ENCODE measurements at places on chromosomes 3 and 15.

GRCh38 chr15:88257311-88258092 lies 963 bp upstream of the NTRK3 start:
- DNase-seq, result no peak

DNA sequence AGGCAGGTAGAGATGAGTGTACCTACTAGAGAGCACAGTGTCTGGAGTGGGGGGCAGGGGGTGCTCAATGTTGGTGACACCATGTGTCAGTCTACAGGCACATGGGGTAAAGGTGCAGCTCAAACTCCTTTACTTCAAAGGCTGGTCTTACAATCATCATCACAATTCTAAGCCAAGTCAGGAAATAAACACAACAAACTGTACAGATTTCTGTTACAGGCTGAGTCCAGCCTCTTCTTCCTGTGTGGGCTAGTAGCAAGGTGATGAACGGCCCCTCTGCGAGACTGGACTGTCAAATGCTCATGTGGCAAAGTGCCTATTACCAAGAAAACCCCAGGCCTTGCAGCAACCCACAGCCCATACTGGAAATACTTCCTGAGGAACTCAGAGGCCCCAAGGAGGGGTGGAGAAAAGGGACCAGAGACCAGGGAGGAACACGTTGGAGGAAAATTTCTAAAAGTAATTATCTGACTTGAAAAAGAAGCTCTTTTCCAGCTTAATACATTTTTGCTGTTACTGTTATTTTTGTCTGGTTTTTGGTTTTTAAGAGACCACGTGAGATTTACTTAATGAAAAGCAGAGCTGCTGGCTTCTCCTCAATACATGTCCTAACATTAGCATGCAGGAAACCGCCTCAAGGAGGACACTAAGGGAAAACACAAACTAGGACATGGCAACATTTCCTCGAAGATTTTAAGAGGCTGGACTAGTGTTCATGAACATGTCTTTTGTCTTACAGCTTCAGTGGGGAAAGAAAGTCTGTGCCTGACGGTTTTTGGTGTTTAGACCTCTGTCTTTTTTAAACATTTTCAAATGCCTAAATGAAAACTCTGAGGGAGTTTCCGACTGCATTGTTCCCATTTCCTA lies 29.5 kb downstream of the TBC1D2B start:
- DNase-seq, result no peak

DNA sequence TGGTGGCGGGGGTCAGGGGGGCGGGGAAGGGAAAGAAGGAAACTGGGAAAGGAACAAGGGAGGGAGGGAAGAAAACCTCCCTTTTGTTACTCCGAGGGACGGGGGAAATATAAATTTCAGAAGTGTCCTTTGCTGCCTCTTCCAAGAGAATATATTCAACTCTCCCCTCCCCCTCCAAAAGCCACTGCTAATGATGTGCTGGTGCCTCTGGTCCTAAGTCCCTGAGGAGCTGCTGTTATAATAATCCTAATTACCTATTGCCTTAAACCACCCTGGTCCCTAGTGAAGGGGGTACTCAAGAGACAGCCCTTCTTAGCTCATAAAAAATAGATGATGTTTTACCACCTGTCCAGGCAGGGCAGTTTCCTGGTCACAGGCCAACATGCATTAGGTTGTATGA lies 118.3 kb upstream of the TRIM42 start:
- DNase-seq, result no peak

DNA sequence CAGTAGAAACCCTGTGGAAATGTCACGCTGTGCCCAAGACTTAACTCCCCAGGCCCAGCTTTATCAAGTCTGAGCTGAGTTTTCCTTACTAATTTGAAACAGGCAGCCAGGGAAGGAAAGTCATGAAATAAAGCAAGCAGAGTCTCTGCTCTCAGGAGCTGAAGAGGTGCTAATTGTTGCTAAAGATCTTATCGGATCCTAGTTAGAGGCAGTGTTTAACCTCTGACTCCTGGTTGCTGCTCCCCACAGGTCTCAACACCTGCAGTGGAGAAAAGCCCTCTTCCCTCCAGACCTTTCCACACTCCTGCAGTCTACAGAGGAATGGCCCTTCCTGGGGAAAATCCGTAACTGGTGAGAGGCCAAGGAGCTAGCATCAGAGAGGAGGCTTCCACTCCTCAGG lies 628.2 kb downstream of the NTRK3 start:
- DNase-seq, result no peak

- DNase-seq, result no peak
Measured at GRCh38 chr3:31247063-31247447, 285.7 kb upstream of the STT3B start.

DNA sequence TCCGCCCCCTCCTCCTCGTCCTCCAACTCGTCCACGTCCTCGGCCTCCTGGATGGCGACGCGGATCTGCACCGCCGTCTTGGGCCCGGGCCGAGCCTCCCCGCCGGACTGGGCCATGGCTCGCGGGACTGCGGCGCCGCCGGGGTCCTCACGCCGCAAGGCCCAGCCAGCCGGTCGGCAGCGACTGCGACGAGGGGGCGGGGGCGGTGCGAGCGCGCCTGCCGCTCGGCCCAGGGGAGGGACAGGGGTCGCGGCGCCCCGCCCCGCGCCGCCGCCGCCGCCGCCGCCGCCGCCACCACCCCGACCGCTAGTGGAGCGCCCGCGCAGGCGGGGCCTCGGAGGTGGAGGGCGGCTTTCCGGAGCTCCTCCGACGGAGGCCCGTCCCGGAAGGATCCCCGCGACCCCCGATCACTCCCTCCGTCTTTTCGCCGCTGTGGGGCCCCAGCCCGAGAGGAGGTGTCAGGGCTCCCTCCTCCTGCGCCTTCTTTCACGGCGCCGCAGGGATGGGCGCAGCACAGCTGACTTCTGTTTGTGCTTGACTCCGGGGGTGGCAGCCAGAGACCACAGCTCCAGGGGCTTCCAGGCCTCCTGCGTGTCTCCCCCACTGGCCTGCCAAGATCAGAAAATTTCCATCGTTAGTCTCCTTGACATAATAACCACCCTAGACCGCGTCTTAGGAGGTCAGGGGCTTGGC lies at the start of gene LARP6:
Gene LARP6, minus strand, starts transcription at position 185 of the 693 bp plus-strand sequence. Its CDS starts 69 bp downstream, at position 116.
- DNase-seq, result no peak

DNA sequence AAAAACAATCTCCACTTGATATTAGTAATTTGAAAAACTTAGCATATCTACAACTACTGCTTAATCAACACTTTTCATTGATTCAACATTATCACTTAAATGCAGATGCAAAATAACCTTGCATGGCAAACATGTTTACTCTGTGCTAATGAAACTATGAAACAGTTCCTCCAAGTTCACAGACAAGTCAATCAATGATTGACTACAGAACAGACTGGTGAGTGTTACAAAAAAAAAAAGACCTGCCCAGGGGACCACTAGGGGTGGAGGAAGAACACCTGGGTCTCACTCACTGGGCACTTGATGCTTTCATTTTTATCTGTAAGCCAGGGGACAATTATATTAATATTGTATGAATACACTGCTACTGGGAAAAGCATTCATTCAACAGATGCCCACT lies 4.3 kb upstream of the NR2C2 start:
- DNase-seq, result no peak

- no peak for DNase-seq
Measured at GRCh38 chr3:170359178-170359704, 1.7 kb downstream of the SKIL start.

- DNase-seq, result no peak
Measured at GRCh38 chr15:58856086-58856485, 77.4 kb downstream of the SLTM start.

DNA sequence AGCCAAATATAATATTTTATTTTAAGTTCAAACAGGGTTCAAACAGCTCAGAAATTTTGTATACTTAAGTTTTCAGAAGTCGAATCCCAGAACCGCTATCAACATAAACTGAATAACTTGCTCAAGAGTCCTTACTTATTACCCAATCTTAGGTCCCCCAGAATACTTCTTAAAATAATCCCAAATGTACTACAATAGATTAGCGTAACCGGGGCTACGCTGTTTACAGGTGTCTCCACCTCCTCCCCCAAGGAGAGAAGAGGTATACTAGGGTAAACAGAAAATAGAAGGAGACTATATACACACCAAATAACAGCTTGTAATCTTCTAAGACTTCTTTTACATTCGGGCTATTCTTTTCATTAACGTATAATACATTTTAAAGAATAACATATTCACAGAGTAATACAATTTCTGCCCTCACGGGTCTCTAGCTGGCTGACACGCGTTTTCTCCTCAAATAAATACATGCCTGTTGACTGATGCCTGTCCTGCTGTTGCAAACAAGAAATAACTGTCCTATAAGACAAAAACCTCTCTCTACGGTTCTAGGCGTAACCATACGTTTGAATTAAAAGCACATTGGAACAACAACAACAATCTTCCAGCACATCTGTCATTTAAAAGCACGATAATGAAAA lies 1.3 kb downstream of the DENND4A start:
- peak; percentile 21 for DNase-seq

GRCh38 chr15:90596943-90597342 lies 67.2 kb downstream of the CRTC3 start:
- no peak for DNase-seq

- peak; percentile 70 for DNase-seq
Measured at GRCh38 chr15:34001536-34001935, 33.2 kb downstream of the CHRM5 start.

Measured in bronchial epithelial cell (primary cell).